Mesenteric fat pad (tissue), 1 donor: ENCODE measurements at places on chromosomes 12 and 14. TPM values are rescaled to one million over a fixed set of nuclear protein-coding genes. Genes with fewer than 3 reads are reported as not detected.
A peak's percentile ranks its signal among the peaks of the same experiment; 100 is the strongest.

DNA sequence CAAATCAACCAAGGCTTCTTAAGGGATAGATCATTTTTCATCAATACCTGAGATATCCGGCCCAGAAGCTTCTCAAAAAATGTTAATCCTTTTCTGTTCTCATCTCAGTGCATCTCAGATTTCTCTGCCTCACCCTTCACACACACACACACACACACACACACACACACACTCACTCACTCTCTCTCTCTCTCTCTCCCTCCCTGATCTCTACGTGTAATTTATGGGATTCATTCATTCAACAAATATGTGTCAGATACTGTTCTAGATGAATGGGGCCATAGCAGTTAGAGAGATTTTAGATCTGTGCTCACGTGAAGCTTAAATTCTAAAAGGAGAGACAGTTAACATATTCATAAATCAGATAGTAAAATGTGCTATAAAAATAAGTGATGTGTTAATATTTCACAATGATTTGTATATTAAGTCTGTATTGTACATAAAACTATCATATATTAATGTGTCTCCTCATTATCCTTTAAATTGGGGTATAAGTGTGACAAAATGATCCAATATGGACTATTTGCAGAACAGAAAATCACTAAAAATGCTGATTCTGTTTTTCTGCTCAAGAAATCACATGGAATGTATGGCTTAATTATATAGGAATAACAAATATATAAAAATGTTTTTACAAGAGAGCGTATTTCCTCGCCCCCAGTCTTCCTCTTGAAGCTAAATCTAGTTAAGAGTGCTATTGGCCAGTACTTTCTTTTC is 7.3 kb upstream of the FRMD6 start:
- DNase-seq = no peak

DNA sequence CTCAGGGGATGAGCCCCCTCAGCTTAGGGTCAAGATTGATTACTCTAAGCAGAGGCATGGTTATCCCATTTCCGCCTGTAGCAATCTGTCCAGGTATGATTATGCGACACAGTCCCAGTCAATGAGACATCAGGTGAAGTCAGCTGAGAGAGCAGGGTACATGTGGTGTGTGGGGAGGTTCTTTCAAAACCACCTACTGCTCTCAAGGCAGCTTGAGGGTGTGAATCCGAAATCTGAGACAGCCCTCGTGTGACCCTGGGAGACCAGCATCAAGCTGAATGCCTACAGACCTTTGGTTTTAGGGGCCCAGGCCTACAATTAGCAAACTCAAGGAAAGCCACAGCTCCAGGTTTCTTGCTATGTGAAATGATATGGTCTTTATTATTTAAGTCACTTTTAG is 275.7 kb downstream of the ITPR2 start:
- no peak for DNase-seq

DNA sequence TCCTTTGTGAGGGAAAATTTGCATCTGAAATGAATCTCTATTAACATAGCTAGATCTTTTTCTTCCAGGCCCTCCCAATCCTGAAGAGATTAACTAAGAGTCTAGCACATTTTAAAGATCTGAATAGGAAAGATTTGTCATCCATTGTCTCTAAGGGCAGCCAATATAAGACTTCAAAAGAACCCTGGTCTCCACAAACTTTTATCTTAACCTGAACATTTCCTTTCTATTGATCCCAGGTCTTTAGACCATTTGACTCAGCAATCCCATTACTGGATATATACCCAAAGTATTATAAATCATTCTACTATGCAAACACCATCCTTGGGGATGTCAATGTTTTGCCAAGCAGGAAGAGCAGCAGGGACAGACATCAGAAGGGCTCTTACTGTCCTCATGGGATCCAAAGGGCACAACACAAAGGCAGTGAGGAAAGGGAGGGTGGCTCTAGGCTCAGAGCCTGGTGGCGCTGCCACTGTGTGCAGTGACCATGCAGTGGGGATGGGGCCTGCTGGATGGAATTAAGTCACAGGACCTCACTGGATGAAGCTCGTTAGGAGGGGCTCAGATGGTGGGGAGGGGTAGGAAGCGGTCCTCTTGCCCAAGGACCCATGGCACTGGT is 12.7 kb upstream of the BDKRB2 start:
- DNase-seq = no peak

GRCh38 chr12:108594323-108594903 is 3.5 kb downstream of the TMEM119 start:
- DNase-seq = no peak

DNA sequence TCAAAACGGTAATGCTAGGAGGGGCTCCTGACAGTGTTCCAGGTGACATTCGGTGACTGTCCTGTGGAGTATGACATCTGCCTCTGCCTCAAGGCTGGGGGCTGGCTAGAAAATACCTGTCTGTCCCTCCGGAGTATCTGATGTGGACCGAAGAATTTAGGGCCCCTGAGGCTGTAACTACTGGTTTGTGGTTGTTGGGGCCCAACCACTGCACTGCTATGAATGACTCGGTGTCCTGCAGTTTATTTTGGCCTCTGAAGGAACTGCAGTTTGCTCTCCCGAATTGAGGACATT is 198.9 kb upstream of the CAND1 start:
- DNase-seq = no peak

GRCh38 chr12:53120685-53121525 is 17.6 kb downstream of the SOAT2 start:
- peak; percentile 82 for DNase-seq

GRCh38 chr14:104513641-104514046 is 65.9 kb upstream of the C14orf180 start:
- peak; percentile 79 for DNase-seq

- peak; percentile 82 for DNase-seq
These were observed 5.4 kb downstream of the KIF26A start for GRCh38 chr14:104143521-104144452.

DNA sequence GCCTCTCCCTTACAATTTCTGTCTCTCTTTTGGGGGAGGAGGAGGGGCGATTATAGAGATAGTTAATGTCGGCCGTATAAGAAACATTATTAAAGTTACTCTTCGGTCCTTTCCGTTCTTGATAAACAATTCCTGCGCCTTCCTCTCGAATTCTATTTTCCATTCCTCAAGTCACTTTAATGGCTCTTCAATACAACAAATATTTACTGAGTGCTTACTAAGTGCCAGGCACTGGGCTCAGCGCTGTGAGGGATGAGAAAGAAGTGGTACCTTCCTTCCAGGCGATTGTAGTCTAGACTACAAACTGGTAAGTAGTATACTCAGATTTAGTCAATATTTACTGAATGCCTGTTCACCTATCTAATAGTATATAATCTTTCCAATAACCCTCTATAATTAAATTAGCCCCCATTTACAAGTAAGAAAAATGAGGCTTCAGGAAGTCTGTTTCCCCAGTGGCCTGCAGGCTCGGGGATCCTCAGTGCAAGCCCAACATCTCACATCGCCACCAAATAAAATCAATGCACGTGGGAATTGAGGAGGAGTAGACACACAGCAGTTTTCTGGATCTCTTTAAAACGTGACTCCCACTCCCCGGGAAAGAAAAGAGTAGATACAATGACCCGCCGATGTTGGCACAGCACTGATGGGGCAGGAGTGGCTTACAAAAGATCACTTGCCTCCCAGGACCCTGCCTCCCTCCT is 589 bp upstream of the ZNF219 start:
- DNase-seq = no peak

DNA sequence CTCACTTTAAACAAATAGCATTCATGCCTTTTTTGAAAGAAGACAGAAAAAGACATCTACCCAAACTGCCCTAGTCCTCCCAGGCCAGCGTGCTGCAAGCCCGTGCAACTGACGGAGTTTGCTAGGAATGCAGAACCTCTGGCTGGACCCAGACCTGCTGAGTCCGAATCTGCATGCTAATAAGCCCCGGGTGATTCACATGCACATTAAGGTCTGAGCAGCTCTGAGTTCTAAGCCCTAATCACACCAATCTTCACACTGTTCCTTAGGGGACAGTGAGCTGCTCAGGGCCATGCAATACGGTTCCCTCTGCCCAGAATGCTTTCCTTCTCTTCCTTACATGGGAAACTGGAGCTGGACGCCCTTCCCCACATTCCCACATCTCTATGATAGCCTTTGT is 25.2 kb downstream of the HAL start:
- DNase-seq = no peak

DNA sequence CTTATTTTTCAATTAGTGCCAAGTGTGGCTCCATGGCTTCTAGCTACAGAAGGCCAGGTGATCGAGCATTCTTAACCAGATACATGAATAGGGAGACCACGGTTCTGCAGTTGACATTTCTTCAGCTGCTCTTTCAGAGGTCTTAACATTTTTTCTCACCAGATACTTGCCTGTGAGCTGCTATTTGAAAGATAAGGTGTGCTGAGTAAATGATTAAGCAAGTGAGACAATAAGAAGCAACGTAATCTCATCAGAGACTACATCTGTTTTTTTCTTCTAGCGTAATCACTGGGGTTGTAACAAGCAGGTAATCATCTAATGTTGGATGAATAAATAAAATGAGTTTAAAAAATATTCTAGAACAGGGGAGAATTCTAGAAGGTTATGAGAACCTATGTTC is 912.9 kb downstream of the DIO2 start:
- DNase-seq = no peak

DNA sequence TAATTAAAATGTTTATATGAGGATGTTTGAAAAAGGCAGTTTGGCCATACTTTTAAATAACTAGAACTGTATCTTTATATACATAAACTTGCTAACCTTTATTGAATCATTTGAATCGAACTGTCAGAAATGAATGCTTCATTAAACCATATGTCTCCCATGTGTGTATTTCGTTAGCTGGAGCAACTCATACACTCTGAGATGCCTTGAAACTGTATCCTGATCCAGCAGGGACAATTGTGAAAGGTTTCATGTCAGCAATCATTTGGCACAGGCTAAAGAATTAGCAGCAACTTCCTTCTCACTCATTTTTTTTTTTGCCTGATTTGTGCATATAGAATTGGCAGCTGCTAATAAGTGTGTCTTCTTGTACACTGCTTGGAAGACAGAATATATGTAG is 109.9 kb downstream of the NAV3 start:
- no peak for DNase-seq

- no peak for DNase-seq
These were observed 1.1 kb downstream of the PPFIBP1 start for GRCh38 chr12:27524839-27525753.

DNA sequence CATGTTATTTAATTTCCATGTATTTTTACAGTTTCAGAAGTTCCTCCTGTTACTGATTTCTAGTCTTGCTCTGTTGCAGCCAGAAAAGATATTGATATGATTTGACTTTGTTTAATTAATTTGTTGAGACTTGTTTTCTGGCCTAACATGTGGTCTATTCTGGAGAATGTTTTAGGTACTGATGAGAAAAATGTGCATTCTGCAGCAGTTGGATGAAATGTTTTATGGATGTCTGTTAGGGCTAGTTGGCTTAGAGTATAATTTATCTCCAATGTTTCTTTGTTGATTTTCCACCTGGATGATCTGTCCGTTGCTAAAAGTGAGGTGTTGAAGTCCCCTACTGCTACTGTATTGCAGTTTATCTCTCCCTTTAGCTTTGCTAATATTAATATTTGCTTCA is 54.4 kb downstream of the GPR137C start:
- no peak for DNase-seq

GRCh38 chr12:132158677-132159554 is 14.7 kb downstream of the NOC4L start:
- no peak for DNase-seq

DNA sequence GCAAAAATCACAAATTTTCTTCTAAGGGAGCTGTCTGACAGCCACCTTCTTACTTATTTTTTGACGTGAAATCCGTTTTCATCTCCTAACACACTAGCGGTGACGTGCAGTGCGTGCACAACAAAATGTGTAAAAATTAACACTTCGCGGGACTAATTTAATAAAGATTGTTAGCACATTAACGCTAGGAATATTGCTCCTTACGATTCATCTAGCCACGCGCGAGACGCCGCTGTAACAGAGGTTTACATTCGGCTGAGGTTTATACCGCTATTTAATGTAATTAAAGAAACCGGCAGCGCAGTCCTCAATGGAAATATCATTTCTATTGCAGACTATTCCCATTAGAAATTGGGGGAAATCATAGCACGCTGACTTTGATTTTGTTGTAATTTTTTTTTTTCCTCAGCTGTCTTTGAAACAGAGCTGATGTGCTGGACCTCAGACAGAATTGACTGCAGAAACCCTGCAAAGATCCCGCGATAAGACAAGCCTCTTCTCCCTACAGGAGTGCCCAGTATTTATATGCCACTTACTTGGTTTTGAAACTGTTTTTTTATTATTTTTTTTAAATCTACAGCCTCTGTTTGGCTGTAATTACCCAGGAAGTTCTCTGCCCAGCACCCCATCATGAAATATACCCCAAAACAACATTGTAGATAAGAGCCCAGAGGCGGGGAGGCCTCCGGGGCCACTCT is 31.2 kb downstream of the BCL11B start:
- no peak for DNase-seq

DNA sequence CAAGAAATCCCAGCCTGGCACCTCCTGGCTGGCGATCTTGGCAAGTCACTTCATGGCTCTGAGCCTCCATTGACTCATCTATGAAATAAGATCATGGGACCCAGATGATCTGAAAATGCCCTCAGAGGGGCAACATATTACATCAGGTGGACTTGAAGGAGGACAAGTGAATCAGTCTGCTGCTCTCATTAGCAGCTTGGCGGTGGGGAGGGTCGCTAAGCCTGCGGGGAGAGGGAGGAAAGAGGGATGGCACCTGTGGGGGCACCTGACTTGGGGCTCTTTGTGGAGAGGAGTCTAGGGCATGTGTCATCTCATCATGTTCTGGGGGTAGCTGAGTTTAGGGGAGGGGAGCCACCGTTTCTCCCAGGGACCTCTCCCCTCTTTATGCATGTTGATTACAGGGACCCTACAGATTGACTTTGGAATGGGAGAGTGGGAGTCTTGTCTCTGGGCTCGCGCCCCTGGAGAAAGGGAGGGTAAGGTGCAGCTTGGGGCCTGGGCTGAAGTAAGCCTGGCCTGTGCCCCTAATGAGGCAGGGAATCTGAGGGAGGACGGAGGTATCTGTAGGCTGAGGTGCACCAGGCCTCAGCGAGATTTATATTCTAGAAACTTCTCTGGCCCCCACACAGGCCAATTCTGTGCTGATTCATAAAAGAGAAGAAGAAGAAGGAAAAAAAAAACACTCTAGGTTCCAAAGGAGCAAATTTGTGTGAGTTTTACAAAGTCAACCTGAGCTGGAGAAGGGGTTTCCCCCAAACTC is 29.3 kb upstream of the BATF start:
- DNase-seq = peak; percentile 69

ORMDL2 gene
- total RNA-seq = 49.7 TPM

AMN gene
- total RNA-seq = 1.8 TPM

SALL2 gene
- 2.6 TPM for total RNA-seq

PMEL gene
- 0.64 TPM for total RNA-seq

SSTR1 gene
- total RNA-seq = 0.29 TPM

OSGEP gene
- 23.3 TPM for total RNA-seq

KRT7 gene
- total RNA-seq = 11.7 TPM

CDCA3 gene
- total RNA-seq = 0.16 TPM

KRT75 gene
- not detected for total RNA-seq

ASCL1 gene
- not detected for total RNA-seq

MIP gene
- total RNA-seq = not detected

PLEK2 gene
- 0.64 TPM for total RNA-seq
